Uterus (tissue), 4 donors: ENCODE measurements at places on chromosomes 12 and 14. TPM values are rescaled to one million over a fixed set of nuclear protein-coding genes. Genes with fewer than 3 reads are reported as not detected.

RNASE1 gene
- 299 TPM for total RNA-seq

LRRK2 gene
- total RNA-seq = 40.0 TPM

DENR gene
- 13.1 TPM for total RNA-seq

ISCA2 gene
- 12.0 TPM for total RNA-seq

PLA2G1B gene
- total RNA-seq = not detected

SENP1 gene
- 24.1 TPM for total RNA-seq

HOXC6 gene
- total RNA-seq = 1.2 TPM

CACNA1C gene
- total RNA-seq = 121 TPM

NEUROD4 gene
- total RNA-seq = not detected

LMNTD1 gene
- 6.6 TPM for total RNA-seq

REM2 gene
- 1.6 TPM for total RNA-seq

CDH24 gene
- 6.5 TPM for total RNA-seq

UBR7 gene
- 15.6 TPM for total RNA-seq

CLEC2A gene
- total RNA-seq = not detected

DPPA3 gene
- total RNA-seq = not detected

CLEC4C gene
- not detected for total RNA-seq

DICER1 gene
- 81.6 TPM for total RNA-seq

KRT80 gene
- total RNA-seq = not detected

OR4K13 gene
- not detected for total RNA-seq

CCDC88C gene
- 12.7 TPM for total RNA-seq

OTUB2 gene
- not detected for total RNA-seq

C12orf75 gene
- total RNA-seq = 26.2 TPM

ASB2 gene
- total RNA-seq = 11.8 TPM

RASSF8 gene
- total RNA-seq = 75.9 TPM

DEPDC4 gene
- 1.6 TPM for total RNA-seq
